ENCODE measurements at places on chromosomes 1 and 21.

GRCh38 chr1:109241344-109241743, 8.0 kb upstream of the CELSR2 start:
- no peak for DNase-seq

DNA sequence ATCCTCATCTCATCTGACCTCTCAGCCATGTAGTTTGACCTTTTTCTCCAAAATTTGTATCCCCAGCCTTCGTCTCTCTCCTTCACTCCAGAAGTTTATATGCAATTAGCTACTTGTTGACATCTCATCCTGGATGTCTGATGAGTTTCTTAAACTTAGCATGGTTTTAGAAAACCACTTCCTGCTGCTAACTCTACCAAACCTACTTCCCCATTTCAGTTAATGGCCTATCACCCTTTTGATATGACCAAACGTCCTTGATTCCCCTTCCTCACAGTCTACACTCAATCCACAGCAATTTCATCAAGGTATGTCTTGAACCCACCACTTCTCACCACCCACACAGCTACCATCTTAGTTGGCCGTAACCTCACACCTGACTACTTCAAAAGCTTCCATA, 121.9 kb downstream of the LRRC40 start:
- no peak for DNase-seq

DNA sequence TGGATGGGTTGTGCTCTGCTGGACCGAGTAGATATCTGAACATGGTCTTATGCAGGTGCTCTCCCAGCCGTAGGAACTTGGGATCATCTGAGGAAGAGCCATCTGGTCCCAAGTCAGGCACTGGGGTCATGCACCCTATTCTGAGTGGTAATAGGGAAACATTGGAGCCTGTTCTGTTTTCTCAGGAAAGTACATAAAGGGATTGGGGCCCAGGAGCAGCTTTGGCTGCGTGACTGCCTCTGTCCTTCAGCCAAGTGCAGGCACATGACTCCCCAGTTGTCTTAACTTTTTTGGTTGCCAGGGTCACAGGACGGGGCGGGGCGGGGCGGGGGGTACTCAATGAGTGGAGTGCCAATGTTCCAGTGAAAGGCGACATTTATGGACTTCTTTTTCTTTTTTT, 11.5 kb downstream of the PFKFB2 start:
- DNase-seq: no peak

- DNase-seq: peak; percentile 57
Observed at GRCh38 chr1:225987491-225988316, 11.4 kb downstream of the SDE2 start.

- no peak for DNase-seq
Observed at GRCh38 chr1:12076425-12077005, 13.4 kb downstream of the TNFRSF8 start.

GRCh38 chr1:234551032-234551378, 59.0 kb downstream of the IRF2BP2 start:
- no peak for DNase-seq

DNA sequence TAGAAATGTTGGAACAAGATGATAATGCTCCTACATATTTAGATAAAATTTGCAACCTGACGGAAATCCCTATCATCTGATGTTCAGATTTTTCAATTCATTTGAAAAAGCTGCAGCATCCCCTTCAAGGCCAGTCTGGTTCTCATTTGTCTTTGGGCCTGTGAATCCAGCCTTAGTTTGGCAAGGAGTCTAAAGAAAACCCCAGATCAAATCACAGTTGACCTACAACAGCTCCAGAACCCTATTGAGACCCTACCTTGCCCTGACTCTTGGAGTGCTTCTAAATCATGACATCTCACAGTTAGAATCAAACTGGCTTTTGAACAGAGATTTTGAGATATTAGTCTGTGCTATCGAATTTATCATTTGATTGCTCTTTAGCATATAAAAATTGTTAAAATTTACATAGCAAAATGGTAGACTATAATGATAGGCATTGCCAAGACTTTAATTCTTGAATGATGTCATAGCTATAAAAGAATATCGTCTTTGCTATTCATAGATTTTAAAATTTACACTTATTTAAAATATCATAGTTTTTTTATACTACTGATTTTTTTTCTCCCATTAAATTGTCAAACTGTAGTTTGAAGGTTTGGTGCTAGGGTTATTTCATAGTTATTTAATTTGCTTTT, 2.2 kb downstream of the PPP2R5A start:
- DNase-seq: no peak

DNA sequence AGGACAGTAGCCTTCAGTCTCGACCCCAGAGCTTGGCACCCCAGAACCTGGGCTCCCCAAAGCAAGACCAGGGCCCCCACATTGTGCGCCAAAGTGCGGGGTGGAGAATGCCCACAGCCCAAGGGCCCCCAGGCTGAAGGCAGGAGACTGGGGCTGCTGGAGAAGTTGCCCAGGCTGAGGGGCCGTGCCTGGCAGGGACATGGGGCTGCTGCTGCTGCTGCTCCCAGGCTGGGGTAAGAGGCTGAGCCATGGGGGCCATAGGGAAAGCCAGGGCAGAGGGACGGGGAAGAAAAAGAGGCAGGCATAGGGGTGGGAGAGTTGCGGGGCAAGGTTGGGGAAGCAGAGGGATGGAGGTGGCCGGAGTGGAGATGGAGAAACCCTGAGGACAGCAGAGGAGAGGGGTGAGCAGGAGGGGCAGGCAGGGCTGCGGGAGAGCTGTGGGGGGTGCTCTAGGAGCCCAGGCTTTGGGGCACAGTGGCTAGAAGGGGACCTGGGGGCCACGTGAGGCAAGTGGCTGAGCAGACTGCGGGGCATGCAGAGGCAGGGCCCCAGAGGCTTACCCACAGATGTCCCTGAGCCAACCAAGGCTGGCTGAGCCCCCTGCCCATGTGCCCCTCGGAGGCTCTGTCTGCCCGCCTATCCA, 18.9 kb downstream of the SLC27A3 start:
- no peak for DNase-seq

- no peak for DNase-seq
Observed at GRCh38 chr1:16978139-16978538, 2.3 kb downstream of the MFAP2 start.

Data from NCI-H446 (cell line).